ENCODE measurements at places on chromosomes 16 and 17.

GRCh38 chr16:48831076-48831722 is 221.2 kb upstream of the N4BP1 start:
- DNase-seq = no peak

DNA sequence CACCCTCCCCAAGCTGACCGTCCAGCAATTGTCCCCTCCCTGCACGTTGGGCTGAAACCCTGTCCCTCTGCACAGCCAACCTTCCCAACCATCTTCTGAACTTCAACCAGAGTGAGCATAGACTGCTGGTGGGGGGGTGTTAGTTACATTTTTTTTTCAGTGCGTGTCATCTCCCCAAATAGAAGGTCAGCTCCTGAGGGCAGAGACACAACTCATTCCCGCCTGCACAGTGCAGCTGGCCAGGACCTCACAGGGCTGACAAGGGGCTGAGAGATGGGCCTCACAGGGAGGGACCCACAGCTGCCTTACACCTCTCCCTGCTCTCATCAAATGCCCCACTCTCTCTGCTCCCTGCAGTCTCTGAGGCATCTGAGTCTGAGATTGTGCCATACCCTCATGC is 8.4 kb downstream of the SRL start:
- DNase-seq = no peak

DNA sequence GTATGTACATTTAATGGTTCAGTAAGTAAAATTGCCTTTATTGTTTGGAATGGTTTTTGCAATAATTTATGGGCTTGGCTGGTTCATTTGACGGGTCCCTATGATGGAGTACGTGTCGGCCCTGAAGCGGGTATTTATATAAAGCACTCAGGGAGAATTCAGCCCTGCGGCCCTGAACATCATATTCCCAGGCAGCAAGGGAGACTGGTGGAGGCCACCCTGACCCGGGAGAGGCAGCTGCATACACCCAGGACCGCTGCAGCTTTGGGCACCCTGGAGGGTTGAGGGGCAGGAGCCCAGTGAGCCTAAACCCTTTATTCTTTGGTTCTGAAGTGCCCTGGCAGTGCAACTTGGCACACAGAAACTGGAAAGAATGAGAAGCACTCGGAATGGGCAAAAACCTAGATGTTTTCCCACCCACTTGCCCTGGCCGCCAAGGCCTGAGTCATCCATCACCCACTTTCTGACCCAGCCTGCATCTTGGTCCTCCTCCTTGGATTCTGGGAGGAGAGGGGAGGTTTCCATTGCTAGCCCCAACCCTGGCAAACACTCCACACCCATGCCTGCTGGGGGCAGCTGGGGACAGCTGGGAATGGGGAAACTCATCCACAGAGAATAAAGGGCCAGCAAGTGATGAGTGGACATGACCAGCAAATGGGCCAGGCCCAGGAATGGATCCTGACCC is 162.2 kb upstream of the TNRC6C start:
- DNase-seq = no peak

- DNase-seq = peak; percentile 21
Observed at GRCh38 chr16:84281074-84281473, 13.6 kb upstream of the WFDC1 start.

DNA sequence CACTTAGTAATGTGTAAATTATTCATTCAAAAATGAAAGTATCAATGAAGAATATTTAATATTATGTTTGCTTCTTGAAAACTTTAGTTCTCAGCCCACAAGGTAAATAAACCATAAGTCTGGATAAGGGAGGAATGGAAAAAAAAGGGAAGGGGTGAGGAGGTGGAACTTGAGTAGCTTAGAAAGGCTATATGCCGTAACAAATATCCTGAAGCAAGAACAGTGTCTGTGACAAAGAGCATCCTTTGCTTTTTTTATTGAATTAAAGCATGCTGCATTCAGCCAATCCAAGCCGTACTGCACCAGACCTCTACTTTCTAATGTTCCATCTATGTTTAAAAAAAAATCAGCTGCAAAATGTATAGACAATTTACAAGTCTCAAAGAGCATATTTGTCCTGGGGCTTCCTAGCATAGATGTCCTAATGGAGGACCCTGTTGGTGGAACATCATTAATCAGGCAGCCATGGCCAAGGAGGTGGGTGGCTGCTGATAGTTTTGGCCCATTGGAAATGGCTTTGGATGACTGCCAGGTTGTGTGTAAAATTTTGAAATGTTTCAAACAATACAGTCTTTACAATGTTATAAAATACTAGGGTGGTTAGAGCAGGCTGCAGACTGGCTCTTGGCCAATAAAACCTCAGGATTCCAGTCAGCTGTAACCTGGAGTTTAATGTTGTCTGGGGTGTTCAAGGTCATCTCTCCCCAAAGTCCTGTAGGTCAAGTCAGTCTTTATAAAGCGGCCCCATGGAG is 895.8 kb upstream of the SOX9 start:
- DNase-seq = no peak

DNA sequence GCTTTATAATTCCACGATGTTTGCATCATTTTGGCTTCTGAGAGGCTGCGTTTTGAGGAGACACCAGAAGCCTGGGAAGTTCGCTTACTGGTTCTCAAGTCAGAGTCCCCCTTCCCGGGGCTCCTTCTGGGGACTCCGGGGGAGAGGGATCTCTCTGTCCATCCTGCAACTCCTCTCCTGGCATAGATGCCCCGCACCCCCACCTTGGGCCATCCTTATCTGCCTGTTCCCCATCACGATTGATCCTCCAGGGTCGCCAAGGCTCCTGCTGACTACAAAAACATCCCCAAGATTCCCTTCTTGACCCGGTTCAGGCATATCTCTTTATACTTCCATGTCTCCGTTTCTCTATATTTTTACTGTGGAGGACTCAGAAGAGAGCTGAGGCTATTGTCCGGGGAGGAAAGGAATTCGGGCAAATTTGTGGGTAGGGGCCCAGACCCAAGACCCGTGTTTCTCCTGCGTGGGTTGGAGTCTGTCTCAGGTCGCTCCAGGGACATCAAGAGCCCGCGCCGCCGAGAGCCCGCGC is 18.4 kb upstream of the HOXB13 start:
- no peak for DNase-seq

DNA sequence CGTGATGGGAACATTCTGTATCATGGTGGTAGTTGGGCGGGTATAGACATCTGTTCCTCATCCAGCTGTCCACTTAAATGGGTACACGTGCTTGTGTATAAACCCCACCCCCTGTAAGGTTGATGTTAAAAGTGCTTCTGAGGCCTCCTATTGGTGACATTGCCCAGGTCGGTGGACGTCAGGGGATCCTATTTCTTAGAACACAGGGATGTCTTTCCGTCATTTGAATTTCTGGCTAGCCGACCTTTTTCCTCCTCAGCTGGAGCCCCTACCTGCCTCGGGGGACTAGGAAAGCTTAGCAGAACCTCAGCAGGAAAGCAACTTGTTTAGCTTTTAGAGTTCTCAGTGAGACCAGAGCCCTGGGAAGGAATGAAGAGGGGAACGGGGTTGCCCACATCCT is 16.6 kb upstream of the CRISPLD2 start:
- no peak for DNase-seq

GRCh38 chr17:17523001-17523730 is 27.0 kb upstream of the RASD1 start:
- no peak for DNase-seq

GRCh38 chr17:9232591-9233270 is 211.4 kb downstream of the NTN1 start:
- no peak for DNase-seq

DNA sequence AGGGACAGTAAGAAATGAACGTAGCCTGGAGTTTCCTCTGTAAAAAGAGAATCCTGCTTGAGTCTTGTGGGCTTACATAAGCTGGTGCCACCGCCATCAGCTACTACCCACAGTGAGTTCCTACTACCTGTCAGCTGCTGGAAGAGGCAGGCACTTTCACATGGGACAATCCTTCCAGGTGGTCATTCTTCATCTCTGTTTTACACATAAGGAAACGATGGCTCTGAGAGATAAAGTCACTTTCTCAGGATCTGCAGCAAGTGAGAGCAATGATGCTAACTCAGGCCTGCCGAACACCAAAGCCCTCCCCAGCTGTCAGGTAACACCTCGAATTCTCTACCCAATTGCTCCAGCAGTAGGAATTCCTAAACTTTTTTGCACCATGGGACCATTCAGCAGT is 26.6 kb downstream of the PIK3R5 start:
- DNase-seq = no peak

DNA sequence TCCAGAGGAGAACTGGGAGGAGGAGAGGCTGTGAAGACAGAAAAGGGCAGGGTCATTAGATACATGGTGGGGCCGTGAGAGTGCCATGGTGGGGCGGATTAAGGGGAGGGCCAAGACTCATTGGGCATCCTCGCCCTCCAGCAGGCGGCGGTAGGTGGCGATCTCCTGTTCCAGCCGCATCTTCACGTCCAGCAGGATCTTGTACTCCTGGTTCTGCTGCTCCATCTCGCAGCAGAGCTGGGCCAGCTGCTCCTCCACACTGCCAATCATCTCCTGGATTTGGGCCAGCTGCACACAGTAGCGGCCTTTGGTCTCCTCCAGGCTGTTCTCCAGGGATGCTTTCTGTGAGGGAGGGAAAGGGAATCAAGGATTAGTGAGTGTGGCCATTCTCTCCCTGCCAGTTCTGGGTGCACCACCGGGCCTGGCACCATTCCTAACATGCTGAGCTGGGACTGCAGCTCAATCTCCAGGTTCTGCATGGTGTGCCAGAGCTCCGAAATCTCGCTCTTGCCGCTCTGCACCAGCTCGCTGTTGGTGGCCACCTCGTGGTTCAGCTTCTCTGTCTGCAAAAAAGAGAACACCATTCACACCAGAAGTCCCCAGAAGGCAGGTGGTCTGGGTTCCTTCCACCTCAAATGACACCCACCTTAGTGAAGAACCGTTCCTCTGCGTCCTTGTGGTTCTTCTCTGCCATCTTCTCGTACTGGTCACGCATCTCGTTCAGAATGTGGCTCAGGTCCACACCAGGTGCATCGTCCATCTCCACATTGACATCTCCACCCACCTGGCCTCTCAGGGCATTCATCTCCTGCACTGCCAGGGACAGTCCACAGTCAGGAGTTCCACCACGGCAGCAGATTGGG is 129.0 kb downstream of the CCDC144A start:
- no peak for DNase-seq

GRCh38 chr17:64196601-64197000 is 66.5 kb downstream of the TEX2 start:
- DNase-seq = no peak

DNA sequence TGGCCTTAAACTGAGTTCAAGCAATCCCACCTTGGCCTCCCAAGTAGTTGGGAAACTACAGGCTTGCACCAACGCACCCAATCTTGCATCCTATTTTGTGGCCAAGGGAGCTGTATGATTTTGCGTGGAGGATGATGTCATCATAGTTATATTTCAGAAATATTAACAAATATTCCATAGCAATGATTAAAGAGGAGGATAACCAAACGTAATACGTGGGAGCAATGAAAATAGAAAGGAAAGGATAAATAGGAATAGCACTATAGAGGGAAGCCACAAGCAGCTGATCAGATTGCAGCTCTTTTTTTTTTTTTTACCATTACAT is 2.2 kb upstream of the YWHAE start:
- no peak for DNase-seq

GRCh38 chr17:67525239-67526135 is 148.4 kb downstream of the PITPNC1 start:
- no peak for DNase-seq

GRCh38 chr16:47732523-47733111 is 271.5 kb downstream of the PHKB start:
- DNase-seq = no peak

- no peak for DNase-seq
Observed at GRCh38 chr16:84177741-84178073, 9.2 kb downstream of the TAF1C start.

- no peak for DNase-seq
Observed at GRCh38 chr17:61813211-61813610, 50.1 kb downstream of the BRIP1 start.

Measured in CD4-positive, alpha-beta T cell treated with Interleukin-10 for 1 hour (primary cell).